ENCODE measurements at places on chromosomes 6 and 20. TPM values are rescaled to one million over a fixed set of nuclear protein-coding genes. Genes with fewer than 3 reads are reported as not detected.

- DNase-seq: peak; percentile 55
Observed at GRCh38 chr6:132392792-132393191, 8.5 kb downstream of the MOXD1 start.

- no peak for DNase-seq
Observed at GRCh38 chr6:13281686-13282085, 46.7 kb downstream of the TBC1D7 start.

GRCh38 chr6:31299511-31299910, 27.6 kb upstream of the HLA-C start:
- DNase-seq: peak; percentile 9

DNA sequence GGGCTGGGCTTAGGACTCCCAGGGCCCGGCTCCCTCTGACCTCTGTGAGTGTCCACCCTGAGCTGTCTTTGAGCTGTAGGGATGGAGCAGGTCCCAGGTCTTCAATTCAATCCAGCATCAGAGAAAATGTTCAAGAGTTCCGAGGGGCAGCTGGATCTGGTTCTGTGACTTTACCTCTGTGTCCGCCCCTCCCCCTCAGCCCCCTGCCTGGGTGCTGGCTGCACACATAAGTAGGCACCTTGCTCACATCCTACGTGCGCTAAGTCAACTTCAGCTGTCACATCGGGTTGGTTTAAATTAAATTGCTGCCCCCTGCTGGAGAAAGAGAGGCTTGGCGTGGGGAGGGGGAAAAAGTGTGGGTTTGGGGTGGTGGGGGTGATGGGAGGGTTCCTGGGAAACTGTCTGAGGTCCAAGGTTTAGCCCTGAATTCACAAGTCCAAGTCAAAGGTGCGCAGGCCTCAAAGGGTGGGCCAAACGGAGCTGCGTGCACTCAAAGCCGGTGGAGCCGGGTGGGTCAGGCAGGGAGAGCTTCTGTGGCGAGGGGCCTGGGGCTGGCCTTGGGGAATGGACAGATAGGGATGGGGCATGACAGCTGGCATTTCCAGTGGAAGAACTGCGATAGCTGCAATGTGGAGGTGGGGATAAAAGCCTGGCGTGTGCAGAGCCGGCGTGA, 3.0 kb downstream of the WFDC5 start:
- DNase-seq: no peak

- DNase-seq: peak; percentile 76
Observed at GRCh38 chr6:28353981-28354676, 4.4 kb downstream of the ZKSCAN3 start.

GRCh38 chr20:31484001-31484400, 8.9 kb downstream of the REM1 start:
- no peak for DNase-seq

DNA sequence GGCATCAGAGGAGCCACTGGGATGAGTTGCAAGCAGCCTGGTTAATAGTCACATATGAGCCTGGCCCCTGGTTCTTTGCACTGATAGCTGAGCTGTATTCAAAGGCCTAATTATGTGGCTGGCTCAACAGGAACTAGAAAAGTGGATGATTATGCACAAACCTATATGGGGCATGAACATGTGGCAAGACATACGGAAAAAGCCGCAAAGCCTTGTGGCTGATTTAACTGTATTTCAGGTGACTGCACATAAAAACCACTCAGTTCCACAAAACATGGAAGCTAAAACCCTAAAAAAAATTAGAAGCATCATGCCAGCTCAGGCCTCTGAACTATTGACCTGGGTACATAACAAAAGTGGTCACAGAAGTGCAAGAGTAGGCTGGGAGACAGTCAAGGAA, 13.0 kb upstream of the MUC22 start:
- no peak for DNase-seq

DNA sequence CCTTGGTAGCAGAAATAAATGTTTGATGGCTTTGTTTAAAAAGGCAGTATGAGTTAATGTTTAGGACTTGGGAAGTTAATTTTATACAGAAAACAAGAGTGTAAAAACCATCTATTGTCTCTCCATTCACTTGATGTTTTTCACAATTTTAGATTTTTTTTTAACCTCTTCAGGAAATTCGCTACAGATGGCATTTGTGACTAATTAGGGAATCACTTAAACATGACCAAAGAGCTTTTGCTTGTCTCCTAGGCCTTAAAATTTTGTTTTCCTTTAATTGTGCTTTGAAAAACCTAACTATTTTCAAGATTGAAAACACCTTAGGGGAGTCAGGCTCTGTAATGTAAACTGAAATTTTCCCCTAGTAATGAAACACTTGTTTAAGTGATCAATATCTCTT, 17.3 kb downstream of the TULP4 start:
- DNase-seq: no peak

DNA sequence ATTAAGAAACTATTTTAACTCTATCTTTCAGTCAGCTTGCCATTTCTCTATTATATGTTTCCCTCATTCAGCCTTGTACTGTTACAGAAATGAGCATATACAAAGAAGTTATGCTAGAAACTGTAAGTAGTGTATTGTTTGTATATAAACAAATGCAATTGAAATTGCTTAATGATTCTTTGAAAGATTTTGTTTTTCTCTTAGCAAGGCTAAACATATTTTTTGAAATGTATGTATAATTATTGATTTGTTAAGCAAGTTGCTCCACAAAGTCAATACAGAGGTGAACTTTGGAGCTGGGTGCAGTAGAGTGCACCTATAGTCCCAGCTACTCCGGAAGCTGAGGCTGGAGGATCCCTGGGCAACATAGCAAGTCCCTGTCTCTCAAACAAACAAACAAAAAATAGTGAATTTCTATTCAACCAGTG, 253.6 kb downstream of the RNGTT start:
- DNase-seq: no peak

CCM2L gene
- total RNA-seq: not detected

HLA-DMB gene
- total RNA-seq: 5.1 TPM

MATN4 gene
- total RNA-seq: not detected

All from M059J (cell line).